ENCODE measurements at places on chromosomes 3 and 15.

DNA sequence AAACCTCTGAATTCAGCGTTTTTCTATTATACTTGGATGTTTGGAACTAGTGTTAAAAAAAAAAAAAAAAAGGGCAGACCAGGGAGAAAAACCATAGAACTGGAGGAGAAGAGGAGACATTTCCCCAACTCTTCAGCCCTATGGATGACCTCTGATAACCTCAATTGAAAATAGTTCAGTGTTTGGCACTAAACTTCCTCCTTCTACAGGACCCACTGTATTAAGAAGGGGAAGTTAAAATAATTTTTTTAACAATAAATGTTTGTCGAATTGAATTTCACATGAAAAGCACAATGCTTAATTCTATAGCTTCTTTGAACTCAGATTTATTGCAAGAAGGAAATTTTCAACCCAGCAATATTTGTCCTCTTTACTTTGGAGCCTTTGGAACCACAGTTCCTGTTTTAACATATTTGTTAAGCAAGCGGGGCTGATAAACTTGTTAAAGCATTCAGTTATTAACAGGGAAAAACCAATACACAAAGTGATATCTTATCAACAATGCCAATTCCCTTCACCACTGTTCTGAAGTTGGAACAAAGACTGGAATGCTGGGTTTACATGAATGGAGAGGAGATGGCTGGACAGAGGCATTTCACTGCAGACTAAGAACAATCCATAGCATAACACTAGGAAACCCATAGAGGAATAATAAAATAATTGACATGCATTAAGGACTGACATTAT, 3.1 kb upstream of the A4GNT start:
- DNase-seq = no peak

GRCh38 chr3:160671231-160671630, 5.7 kb upstream of the ARL14 start:
- DNase-seq = no peak

DNA sequence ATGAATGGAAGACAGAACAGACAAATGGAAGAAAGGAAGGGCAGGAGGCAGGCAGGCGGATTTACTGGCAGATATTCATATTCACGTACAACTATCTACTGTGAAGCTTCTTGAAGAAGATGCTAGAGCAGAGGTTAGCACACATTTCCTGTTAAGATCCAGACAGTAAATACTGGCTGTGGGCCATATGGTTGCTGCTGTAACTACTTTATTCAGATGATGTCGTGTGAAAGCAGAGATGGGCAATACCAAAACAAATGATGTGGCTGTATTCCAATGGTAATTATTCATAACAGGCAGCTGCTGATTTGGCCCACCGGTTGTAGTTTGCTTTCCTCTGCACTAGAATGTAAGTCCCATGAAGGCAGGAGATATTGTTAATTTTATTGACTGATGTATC, 115.7 kb upstream of the PRTG start:
- no peak for DNase-seq

GRCh38 chr3:10226293-10226692, 22.0 kb upstream of the TATDN2 start:
- DNase-seq = no peak

- no peak for DNase-seq
Observed at GRCh38 chr15:58742819-58743502, 6.5 kb downstream of the ADAM10 start.

GRCh38 chr15:78157203-78157602, 8.0 kb downstream of the IDH3A start:
- no peak for DNase-seq

- DNase-seq = no peak
Observed at GRCh38 chr3:154111365-154111935, 9.7 kb upstream of the ARHGEF26 start.

DNA sequence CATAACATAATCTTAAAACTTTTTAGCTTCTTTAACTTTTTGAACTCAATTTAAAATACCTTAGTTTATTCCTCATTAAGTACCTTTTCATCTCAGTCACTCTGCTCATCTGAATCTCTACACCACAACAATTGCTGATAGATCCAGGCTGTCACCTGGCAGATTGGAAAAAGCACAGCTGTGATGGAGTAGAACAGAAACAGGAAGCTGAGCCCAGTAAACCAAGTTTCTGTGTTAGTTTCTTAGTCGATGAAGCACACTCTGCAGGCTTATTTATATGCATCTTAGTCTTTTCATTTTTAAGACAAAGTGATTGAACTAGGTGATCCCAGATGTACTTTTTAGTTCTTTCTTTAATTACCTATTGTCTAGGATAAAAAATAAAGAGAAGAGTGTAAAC, 1398.0 kb upstream of the ALCAM start:
- no peak for DNase-seq

DNA sequence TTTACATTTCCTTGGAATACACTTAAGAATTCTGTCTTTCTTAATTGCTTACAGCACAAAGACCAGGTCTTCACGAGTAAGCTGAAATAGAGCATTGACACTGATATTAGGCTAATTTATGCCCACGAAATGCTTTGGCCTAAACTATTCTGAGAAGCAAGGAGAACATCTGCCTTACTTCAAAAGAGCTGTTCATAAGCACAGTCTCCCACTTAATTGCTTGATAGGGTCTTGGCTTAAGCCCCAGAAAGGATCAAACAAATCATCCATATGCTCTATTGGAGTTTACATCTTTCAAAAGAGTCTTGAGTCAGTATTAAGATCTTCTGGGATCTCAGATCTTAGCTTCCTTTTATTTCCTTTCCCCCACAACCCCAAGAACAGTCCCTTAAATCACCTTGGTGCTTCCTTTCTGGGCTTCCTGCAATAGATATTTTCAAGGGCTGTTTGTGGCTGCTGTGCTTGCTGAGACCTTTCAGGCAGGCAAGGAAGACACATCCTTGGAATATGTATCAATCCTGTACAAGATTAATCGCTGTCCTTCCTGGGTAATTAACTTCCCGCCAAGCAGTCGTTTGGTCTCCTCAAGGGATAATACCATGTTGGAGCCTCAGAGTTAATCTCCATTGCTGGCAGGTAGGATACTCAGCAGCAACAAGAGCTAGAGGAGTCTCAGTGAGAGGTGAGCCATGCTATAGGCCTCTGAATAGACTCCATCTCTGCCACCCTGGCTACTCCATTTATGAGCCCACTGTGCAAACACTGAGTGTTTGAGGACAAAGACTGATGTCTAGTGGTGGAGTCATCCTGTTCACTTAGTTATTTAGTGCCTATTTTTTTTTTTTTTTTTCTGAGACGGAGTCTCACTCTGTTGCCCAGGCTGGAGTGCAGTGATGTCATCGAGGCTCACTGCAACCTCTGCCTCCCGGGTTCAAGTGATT, 37.1 kb downstream of the TMEM158 start:
- DNase-seq = peak; percentile 30

- no peak for DNase-seq
Observed at GRCh38 chr15:95698951-95699350, 631.5 kb upstream of the NR2F2 start.

GRCh38 chr15:68158046-68158628, 47.0 kb downstream of the CALML4 start:
- no peak for DNase-seq

DNA sequence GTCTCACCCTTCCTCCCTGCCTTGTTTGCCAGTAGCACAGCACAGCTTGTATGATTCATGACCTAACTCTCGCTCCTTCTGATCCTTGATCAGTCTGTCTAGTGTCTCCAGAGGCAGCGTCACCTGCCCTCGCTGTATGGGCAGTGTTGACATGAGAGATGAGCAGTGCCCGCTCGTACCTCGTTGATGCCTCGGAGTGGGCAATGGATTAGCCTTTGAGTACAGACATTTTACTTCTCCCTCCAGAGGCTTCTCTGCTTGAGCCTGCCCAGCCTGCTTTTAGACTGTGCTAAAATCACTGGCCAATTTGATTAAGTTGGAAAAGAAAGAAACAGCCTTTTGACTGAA, 569.0 kb downstream of the NTRK3 start:
- DNase-seq = no peak

DNA sequence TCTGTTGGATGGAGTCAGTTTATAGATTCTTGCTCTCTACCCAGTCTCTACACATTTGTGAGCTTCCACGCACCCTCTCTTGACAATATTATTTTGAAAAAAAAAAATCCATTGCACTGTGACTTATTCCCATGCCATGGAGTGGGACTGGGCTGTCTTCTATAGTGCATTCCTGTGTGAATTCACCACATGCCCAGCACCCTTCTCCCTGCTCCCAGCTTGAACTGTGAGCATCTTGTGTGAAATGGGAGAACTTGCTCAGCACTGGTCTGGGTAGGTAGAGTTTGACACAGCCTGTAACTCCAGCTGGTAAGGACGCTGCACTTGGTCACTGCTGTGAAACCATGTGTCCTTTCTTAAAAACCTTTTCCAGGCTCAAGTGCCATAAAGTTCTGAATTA, 91.9 kb downstream of the ARNT2 start:
- no peak for DNase-seq

DNA sequence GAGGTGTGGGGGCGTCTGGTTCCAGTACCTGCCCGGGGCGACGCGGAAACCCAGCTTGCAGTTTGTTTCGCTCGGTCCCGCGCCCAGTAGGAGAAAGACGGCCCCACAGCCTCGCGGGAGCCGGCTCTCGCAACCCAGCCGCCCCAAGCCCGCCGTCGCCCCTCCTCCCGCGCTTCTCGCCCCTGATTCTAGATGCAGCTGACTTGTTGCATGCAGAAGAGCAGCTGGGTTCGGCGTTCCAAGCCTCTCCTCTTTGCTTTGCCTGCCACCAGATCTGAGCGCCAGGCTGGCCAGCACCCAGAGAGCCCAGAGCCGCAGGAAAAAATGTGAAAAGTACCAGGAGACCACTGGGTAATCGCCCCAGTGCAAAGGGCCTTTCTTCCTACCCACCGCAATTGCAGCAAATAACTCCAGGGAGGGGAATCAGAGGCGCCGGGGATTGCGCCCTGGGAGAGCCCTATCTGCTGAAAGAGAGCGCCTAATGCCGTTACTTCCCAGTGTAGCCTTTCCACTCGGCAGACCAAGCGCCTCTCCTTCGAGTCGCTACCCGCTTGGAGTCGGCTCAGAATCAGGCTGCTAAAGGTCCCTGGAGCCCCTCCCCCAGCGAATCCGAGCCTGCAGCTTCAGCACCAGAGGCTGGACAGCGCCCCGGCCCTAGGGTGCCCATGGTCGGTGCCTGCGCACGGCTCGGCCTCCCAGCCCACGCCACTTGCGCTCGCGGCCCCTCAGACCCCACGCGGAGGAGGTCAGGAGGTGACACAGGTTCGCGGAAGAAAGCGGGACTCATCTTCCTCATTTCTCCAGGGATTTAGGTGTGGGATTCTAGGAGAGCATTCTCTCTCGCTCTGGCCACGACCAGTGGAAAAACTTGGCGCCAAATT, 15.7 kb upstream of the AEN start:
- DNase-seq = no peak

- no peak for DNase-seq
Observed at GRCh38 chr3:150145659-150146058, 175.0 kb upstream of the PFN2 start.

DNA sequence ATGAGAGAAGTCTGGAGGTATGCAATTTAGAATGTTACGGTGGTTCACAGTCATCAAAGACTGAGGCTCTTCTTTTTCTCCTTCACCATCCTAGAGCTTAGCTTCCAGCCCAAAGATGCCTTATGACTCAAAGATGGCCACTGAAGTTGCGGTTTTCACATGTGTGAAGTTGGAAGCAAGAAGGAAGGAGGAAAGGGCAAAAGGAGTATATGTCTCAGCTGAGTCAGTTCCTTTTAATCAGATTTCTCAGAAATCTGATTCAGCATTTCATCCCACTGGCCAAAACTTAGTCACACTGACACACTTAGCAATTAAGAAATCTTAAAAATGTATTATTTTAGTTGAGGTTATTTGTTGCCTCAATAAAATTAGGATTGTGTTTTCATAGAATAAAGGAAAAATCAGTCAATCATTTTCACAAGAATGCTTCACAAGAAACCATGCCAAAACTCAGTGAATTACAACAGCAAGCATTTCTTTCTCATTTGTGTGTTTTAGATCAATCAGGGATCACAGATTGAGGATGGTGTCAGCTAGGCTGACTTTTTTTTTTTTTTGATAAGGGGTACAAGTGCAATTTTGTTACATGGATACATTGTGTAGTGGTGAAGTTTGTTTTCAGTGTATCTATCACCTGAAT, 211.1 kb upstream of the GADL1 start:
- DNase-seq = no peak

GRCh38 chr3:49724586-49724985, 835 bp upstream of the GMPPB start:
- no peak for DNase-seq

DNA sequence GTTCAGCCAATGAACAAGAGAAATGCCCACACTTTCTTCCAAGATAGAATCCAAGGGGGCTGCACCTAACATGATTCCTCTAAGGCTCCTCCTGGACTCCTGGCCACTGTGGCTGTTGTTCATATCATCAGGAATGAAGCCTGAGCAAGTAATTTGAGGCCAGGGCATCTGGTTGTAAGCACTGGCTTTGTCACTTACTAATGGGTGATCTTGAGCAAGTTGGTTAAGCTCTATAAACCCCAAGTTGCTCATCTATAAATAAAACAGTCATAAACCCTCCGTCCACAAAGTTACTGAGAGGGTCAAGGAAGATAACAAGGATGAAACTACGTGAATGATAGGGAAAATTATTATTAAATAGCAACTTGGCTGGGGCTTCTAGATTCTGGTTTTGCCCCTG, 58.3 kb downstream of the CDC25A start:
- no peak for DNase-seq

- no peak for DNase-seq
Observed at GRCh38 chr3:39468108-39468436, 592 bp downstream of the MOBP start.

DNA sequence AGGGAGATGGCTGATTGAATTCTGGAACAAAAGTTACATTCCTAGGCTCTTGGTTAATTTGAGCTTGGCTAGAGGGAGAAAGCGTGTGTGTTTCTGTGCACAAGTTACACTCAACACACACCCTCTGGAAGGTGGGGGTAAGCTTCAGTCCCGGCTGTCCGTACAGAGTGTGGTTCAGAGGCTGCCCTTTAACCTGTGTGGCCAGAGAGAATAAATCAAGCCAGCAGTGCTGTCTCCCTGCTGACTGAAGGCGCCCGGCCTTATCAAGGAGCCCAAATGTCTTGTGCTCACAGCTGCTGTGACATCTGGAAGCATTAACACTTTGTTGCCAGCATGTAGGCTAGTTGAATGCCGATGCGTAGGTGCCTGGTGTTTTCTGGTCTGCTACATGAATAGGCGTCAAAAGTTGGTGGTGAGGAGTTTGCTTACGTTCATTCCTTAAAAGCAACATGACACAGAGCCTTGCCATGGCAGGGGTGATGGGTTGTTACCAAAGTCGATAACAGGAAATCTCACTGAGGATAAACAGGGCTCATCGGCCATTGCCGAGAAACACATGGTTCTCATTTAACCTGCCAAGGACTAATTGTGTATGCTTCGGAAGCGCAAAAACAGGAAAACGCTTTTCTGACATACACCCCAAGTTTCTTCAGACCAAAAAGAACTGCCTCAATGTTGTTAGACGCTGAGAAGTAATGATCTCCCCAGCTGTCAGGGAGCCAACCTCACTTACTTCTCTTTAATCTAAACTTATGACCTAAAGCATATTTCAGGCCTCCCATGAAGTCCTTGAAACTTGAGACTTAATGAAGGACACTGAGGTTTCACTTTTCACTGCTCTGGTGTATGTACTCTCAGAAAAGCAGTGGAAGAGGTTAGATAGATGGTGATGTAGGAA, 95.8 kb upstream of the CTDSPL start:
- DNase-seq = no peak

GRCh38 chr3:48057521-48057920, 41.3 kb upstream of the MAP4 start:
- no peak for DNase-seq

Data from DMS153 (cell line).